IPS DF 19.7 (cell line): ENCODE measurements at places on chromosomes 11 and 22.

GRCh38 chr11:128055576-128056217 is 531.7 kb downstream of the ETS1 start:
- no peak for DNase-seq

GRCh38 chr11:114664641-114665040 is 13.7 kb upstream of the NXPE2 start:
- no peak for DNase-seq

DNA sequence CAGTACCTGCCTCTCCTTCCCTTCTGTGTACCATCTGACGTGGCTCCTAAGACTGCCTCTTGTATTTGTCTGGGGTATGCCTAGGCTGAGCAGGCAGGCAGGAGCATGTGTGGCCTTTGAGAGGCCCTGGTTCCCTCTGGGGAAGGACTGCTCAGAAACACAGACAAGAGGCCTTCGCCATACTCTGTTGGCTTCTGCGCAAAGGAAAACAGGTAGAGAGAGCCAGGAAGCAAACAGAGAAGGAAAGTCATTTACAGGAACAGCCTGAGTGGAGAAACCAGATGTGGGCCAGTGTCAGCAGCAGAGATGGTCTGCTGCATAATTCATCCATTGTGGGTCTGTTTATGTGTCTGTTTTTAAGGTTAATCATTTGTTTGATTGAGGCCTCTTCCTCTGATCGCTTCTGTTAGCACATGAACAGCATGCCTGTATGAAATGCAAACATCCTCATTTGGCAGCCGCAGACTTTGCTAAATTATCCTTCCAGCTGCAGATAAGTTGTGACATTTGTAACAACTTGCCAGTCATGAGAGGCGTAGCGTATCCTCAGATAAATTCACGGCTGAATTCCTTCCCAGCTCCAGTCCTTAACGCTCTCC is 119.4 kb downstream of the GALNT18 start:
- DNase-seq, result no peak

GRCh38 chr11:110297076-110297725 is 787 bp upstream of the RDX start:
- DNase-seq, result no peak

- no peak for DNase-seq
These were observed 777 bp downstream of the LTO1 start for GRCh38 chr11:69674267-69674885.

- DNase-seq, result no peak
These were observed 290.0 kb upstream of the CHORDC1 start for GRCh38 chr11:90512846-90513245.

DNA sequence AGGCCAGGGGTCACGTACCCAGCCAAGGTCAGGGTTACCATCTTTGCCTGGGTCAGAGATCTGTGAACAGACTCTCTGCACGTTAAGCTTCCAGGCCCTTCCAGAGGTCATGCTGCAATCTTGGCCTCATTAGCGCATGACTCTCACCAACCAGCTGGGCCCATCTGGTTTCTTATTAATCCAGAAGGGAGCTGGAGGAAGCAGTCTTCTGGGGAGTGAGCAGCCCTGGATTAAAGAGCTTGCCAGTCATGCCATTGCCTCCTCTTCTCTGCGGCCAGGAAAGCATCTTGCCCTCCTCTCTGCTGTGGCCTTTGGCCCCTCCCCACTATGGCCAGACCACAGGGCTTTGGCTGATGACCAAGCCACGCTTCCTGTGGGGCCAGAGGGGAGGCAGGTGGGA is 57.4 kb downstream of the CHST1 start:
- no peak for DNase-seq

DNA sequence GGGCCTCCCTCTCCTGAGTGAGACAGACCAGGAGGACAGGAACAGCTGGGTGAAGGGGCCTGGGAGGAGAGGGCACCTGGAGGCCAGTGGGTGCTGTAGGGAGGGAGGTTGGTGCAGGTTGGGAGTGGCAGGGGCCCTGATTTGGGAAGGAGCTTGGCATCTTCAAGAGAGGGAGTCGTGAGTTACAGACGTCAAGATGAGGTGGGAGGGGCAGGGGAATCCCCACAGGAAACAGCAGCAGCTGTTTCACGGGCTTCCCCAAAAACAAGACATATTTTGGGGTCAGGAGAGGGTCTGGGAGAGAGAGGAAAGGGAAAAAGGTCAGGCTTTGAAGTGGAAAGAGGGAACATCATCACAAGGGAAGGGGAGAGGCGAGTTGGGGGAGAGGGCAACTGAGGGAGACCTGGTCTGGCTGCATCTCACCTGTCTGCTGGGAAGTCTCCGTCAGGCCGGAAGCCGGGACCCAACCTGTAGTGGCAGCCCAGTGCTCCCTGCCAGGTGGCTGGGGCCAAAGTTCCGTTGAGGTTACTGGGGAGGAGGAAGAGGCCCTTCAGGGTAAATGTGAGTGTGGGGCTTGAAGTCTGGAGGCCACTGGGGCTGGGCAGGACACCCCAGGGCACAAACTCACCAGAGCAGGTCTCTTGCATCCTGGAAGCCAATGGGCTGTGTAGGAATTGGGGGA is 4.4 kb downstream of the NAALADL1 start:
- no peak for DNase-seq

DNA sequence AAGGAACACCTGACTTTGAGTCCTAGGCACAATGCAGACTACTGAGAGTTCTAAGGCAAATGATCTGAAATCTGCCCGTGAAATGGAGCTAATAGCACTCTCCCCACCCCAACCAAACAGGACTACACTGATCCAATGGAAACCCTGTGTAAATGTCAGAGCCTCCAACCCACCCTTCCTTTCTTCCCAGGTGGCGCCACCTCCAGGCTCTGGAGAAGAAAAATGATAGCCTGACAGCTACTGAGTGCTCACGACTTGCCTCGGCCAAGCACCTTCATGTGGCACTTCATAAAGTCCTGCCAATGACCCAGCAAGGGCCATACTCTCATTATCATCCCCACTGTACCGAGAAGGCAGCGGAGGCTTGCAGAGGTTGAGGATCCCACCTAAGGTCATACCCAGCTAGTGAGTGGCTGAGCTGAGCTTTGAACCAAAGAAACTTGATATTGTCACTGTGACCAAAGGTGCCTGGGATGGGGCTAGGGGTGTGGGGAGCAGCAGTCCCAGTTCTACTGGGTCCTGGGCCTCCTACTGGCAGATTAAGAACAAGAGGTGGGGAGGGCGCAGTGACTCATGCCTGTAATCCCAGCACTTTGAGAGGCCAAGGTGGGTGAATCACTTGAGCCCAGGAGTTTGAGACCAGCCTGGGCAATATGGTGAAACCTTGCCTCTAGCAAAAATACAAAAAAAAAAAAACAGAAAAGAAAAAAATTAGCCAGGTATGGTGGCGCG is 20.5 kb downstream of the TST start:
- DNase-seq, result no peak
